ENCODE measurements at places on chromosomes 16 and 17. TPM values are rescaled to one million over a fixed set of nuclear protein-coding genes. Genes with fewer than 3 reads are reported as not detected.

- DNase-seq: no peak
Observed at GRCh38 chr17:47622180-47622549, 27.6 kb upstream of the KPNB1 start.

PLCD3 gene
- 45.8 TPM for total RNA-seq

ITGAX gene
- not detected for total RNA-seq

DNA sequence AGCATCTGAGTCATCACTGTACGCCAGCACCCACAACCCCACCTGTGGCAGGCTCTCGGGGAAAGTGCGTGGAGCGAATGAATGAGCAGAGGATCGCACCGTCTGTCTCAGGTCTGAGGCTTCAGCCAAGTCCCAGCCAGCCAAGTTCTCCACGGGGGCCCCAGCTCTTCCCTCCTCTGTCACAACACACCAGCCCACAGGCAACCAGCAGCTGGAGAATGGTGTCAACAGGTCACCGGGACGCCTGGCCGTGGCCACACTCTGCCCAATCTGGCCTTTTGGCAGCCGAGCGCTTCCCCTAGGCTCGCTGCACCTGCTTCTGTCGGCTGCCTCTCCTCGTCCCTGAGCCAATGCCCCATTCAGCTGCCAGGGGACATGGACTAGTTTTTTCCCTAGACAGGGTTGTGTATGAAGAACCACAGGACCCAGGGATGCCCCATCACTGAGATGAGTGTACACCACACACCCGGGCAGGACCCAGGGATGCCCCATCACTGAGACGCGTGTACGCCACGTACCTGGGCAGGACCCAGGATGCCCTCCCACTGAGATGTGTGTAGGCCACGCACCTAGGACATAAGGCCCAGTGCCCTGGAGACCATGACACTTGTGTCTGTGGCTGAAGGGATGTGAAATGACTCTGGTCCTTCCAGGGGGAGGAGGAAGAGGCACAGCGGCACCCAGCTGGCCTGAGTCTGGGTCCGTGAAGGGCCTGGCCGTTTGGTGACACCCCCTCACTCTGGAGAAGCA lies 52.8 kb downstream of the ABR start:
- DNase-seq: no peak

DNA sequence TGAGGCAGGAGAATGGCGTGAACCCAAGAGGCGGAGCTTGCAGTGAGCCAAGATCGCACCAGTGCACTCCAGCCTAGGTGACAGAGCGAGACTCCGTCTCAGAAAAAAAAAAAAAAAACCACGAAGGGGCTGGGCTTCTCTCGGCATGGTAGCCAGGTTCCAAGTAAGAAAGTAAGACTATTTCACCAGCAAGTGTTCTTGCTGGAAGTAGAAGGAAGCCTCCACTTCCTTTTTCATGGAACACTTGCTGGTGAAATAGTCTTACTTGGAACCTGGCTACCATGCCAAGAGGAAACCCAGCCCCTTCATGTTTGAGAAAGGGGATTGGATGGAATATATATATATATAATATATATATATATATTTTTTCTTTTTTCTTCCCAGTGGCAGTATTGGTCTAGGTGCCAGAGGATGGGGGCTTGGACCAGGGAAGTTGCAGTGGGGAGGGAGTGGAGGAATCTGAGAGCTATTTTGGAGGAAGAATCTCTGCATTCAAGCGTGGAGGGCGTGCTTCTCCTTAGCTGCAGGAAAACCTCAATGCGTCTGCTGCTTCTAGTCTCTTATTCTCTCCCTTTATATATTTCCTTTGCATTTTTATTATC lies 7.2 kb upstream of the N4BP1 start:
- DNase-seq: no peak

Measured in type B pancreatic cell (in vitro differentiated cells).